Activated naive CD4-positive, alpha-beta T cell treated with anti-CD3 and anti-CD28 coated beads, Interleukin-2, amount 50 U/mL, for 16 hours (primary cell): ENCODE measurements at places on chromosomes 1 and 21.

DNA sequence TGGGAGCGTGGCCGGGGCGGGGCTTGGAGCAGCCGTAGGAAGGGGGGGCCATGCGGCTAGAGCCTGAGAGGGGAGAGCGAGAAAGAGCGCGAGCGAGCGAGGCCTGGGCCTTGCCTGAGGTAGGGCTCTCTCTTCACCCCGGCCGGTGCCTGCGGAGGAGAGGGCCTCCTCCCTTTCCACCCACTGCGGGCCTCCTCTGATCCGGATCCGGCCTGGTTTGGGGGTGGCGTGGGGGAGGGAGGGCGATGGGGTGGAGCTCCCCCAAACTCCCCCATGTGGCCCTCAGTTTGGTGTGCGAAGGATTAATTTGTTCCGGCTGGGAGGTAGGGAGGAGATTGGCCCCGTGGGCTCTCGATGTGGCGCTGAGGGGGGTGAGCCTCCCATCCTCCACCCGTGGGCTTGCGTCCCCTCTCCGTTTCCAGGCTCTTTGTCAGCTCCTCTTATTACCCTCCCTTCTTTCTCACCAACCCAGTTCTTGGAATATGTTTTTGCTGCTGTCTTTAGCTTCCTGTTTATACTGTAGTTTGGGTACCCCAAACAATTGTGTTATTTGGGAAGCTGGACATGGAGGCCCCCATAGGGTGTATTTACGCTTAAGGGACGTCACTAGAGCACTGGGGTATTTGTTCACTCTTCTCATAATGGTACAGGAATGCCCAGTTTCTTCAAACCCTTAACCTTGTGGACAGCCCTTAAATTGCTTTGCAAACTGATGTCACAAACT lies 685 bp downstream of the UBAP2L start:
- DNase-seq: peak; percentile 75

DNA sequence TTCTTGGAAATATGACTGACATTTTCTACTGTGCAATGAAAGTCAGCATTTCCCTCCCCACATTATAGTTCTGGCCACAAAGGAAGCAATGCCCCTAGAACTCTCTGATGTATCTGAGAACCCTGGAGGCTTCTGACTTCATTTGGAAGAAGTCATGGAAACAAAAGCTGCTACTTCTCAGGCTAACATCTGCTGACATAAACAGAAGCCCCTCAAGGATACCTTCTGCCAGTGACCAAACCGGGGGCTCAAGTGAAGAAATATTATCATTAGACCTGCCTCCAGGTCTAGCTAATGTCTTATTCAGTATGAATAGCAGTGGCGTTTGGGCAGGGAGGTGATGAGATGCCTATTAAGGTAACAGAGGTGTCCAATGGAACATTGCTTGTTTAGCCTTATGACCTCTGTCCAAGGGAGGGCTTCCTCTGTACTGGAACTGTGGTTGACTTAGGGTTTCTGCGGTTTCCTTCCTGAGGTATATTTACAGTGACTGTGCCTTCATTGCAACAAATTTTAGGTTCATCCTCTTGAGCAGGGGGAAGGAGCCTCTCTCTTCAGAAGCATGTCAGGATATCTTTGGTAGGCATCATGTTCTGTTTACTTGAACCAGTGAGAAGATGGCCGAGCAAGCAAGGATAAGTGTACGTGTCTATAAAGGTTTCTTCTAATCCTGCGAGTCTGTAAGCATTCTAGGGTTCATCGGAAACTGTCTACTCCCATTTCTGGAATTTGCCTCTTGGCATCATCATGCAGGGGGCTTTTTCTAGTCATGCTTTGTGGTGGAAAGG lies 161.7 kb downstream of the PBX1 start:
- DNase-seq: no peak

- DNase-seq: peak; percentile 63
These were observed 88.3 kb upstream of the SGIP1 start for GRCh38 chr1:66445492-66446181.

DNA sequence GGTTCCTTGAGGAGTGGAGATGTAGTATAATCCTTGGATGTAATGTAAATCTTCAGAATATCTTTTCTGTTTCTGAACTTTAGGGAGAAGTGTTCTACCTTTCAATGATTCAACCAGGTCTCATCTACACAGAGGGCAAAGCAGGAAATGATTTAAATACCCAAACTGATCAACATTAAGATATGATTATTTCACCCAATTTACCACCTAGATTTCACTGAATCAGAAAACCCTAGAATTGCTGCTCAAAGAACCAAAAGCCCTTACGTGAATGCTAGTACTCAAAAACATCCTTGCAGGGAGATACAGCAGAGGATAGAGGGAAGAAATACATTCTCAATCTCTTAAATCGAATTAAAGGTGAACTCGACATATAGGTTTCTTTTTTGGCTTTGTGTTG lies 5.0 kb downstream of the RPTN start:
- no peak for DNase-seq

GRCh38 chr21:43919871-43920801 lies 55.1 kb downstream of the AGPAT3 start:
- DNase-seq: no peak

DNA sequence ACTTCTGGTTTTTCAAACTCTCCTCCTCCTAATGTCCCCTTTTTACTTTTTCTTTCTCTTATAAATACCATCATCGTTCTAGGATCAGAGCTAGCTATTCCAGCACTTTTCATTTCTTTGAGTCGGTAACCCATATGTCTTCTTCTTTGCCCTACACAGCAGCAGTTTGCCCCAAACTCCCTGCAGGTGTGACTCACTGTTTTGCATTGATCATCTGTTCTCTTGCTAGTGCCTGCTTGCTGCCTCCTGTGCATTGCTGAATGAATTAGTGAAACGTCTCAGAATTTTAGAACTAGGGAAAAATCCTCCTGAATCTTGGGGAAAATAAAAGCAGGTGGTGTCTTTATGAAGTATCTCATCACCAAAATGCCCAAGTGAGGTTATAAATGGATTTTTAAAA lies 21.7 kb downstream of the KCNK2 start:
- DNase-seq: no peak

DNA sequence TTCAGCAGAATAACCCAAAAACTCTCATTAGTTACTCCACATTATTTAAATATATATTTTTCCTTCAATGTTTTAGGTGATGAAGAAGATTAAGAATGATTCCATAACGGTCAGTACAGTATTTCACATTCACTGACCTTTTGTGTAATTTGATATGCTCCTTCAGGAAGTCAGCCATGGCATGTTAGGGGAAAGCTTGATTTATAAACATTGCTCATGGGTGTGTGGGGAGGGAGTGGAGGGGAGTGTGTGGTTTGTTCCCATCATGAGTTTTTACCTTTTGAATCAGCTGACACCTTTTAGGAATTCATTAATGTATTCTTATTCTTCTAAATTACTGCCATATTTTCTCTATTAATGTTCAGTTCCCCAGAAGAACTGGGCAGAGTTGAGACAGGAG lies 240.2 kb downstream of the ATG4C start:
- no peak for DNase-seq

GRCh38 chr1:84763912-84764680 lies 73.8 kb upstream of the SSX2IP start:
- DNase-seq: no peak
